Fibroblast of lung (primary cell): ENCODE measurements at places on chromosomes 11 and 22.
A peak's percentile ranks its signal among the peaks of the same experiment; 100 is the strongest.

GRCh38 chr11:78339945-78340344 lies 77.7 kb downstream of the GAB2 start:
- DNase-seq, result no peak

DNA sequence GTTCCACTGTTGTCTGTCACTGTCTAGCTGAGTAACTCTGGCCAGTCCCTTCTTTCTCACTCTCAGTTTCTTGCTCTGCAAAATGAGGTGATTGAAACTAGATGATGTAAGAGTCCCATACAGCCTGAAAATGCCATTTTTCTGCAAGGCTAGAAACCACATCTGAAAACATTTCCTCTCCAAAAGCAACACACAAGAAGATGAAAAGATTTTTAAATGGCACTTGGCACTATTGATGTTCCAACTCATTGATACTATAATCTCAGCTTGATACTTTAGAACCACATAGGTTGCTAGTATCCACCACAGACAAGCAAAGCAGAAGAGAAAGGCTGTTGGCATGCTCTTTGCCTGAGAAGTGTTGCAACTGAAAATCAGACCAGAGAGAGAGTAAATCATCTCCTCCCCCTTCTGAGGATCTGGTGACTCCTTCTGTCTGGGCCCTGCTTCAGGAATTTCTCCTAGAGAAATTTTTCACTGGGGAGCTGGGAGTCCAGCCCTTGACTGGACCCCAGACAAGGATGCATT lies 1217.9 kb downstream of the LRRC4C start:
- peak; percentile 8 for DNase-seq

DNA sequence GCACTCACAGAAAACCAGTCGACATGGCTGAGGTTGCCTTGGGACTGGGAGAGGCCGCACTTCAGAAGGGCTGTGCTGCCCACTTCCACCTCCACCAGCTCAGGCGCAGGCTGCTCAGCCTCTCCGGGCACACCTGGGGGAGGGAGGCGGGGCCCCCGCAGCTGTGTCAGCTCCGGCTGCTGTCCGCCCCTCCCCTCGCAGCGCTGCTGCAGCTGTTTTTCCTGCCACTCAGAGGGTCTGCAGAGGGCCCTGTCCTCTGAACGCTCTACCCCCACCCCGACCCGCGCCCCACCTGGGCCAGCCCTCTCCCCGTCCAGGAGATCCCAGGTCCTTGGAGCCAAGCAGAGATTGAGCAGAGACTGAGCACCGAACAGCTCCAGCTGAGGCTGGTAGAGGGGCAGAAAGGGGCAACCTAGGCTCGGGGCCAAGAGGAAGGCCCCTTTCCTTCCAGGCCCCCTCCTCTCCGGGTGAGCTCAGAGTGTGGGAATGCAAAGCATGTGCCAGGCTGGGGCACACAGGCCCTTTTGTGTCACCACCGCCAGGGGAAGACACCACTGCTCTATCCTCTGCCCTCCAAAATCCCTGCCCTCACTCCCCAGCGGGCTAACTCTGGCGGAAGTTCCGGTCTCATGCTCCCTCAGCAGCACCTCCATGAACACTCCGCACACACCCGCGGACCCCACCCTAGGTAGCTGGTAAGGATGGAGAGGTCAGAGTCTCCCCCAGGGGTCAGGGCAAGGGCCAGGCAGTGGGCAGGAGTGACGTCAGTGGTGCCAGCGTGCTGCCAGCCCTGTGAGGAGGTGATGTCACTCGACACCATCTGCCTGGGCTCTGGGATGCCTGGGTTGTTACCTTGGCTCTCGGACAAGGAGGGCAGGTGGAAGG lies 1.6 kb downstream of the MCAM start:
- peak; percentile 18 for DNase-seq

- DNase-seq, result no peak
Measured at GRCh38 chr22:39153220-39153717, 789 bp upstream of the CBX7 start.

DNA sequence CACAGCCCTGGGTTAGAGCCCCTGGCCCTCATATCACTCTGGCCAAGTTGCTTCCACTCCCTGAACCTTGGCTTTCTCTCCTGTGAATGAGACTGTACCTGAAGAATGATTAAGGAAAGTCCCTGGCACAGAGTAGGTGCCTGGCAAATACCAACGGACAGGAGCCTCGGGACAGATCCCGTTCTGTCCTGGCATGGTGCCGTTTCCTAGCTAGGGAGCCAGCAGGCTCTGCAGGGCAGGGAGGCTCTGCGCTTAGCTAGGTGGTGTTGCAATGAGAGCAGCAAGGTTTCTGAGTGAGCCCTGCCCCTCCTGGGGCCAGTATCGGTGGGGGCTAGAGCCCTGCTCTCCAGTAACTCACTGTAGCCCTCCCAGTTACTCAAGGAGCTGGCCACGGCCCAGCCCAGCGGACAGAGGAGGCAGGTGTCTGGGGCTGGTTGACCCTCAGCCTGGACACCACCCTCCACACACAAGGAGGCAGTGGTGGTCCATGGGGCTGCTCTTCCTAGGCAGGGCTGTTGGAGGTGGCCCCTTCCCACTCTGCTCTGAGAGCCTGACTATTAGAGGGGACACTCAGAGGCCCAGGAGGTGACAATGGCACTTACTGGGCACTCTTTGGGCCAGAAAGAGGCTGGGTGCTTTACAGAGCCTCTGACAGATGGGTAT lies 74.4 kb downstream of the NFAM1 start:
- DNase-seq, result no peak

DNA sequence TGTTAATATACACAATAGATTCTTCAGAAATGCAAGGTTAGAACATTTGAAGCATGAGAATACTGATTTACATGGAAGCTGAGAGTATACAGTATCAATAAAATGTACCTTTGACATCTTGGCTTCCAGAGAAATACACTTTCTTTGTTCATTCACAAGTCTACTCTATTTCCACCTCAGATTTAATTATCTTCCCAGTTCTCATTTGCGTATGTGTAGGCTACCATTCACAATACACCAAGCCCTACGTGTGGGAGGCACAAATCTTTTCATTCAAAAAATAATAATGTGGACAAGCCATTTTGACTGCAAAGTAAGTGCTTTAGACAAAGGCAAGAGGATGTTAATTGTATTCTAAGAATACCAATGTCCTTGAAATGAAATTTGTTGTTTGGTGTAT lies 132.7 kb upstream of the MTMR2 start:
- DNase-seq, result no peak

DNA sequence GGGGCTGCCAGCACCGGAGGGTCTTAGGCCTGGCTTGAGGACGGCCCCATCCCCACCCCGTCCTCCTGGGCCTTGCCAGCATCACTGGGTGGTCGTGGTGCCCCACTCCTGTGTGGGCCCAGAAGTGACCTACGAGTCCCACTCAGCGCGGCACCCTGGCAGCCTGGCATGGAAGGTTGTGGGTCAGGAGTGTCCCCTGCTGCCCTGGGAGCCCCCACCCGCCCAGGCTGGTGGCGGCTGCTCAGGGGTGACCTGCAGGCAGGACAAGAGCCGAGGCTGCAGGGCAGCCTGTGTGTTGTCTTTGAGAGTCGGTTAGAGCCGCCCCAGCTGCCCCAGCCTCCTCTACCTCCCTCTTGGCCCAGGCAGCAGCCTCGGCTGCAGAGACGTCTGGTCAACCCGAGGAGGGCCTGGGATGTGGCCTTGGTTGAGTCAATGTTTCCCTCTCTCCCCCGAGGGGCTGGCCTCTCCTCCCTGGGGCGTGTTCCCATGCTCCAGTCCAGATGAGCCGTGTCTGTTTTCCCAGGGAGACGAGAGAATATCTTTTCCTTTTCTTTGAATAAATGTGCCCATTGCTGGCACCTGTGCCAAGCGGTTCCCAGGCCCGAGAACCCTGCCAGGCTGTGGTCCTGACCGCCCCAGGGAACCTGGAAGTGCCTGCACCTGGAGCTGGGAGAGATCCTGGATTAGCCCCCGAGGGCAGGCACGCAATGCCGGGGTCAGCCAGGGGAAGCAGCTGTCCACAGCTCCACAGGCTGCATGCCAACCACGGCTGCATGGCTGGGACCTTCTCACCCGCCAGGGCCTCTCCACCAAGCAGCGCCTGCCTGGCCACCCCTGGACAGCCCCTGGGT lies 35.7 kb upstream of the MUC5AC start:
- no peak for DNase-seq

DNA sequence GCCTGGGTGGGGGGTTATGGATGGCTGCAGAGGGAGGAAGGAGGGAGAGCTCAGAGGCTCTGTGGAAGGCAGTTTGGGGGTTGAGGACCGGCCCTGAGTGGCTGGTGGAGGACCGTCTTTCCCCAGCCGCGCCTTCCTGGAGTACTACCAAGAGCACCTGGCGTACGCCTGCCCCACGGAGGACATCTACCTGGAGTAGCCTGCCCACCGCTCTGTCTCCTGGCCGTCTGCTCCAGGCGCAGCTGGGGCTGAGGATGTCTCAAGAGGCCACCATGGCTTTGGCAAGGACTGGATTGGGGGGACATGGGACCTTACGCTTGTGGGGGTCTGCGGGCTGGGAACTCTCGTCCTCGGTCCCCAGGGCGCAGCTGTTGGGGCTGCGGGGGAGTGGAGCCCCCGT lies 10.0 kb downstream of the MAPK8IP2 start:
- no peak for DNase-seq

GRCh38 chr11:3035333-3035732 lies 21.9 kb downstream of the CARS1 start:
- DNase-seq, result no peak

GRCh38 chr22:39219071-39220039 lies 25.4 kb downstream of the PDGFB start:
- no peak for DNase-seq

- no peak for DNase-seq
Measured at GRCh38 chr22:17418890-17419324, 49.6 kb downstream of the CECR2 start.

GRCh38 chr11:128610721-128611617 lies 23.6 kb upstream of the ETS1 start:
- no peak for DNase-seq

DNA sequence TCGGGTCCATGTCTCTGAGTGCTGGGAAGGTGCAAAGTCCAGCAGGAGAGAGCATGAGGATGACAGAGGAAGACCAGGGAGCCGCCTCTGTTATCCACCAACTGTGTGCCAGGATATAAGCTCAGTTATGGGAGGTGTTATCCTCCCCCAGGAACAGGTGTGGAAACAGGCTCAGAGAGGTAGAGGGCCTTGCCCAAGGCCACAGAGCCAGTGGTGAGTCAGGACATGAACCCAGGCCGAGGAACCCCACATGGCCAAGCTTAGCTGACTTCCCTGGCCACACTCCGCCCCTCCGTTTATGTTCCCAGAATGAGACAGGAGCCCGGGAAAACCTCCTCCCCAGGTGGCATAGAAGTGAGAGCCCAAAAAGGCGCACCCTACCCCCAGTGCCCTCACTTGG lies 50.3 kb downstream of the ISX start:
- DNase-seq, result no peak

DNA sequence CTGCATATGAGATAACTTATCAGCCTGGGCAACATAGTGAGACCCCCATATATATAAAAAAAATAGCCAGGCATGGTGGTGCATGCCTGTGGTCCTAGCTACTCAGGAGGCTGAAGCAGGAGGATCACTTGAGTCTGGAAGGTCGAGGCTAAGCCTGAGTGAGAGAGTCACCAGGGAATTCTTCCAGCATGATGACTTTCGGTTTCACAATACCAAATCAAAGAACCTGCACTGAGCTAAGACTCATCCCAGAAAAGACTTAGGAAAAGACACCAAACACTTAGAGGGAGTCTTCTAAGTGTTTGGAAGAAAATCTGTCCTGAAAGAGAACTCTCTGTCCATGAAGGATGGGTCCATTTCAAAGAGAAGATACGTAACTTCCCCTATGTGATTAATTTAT lies 12.7 kb downstream of the STK33 start:
- DNase-seq, result peak; percentile 5

DNA sequence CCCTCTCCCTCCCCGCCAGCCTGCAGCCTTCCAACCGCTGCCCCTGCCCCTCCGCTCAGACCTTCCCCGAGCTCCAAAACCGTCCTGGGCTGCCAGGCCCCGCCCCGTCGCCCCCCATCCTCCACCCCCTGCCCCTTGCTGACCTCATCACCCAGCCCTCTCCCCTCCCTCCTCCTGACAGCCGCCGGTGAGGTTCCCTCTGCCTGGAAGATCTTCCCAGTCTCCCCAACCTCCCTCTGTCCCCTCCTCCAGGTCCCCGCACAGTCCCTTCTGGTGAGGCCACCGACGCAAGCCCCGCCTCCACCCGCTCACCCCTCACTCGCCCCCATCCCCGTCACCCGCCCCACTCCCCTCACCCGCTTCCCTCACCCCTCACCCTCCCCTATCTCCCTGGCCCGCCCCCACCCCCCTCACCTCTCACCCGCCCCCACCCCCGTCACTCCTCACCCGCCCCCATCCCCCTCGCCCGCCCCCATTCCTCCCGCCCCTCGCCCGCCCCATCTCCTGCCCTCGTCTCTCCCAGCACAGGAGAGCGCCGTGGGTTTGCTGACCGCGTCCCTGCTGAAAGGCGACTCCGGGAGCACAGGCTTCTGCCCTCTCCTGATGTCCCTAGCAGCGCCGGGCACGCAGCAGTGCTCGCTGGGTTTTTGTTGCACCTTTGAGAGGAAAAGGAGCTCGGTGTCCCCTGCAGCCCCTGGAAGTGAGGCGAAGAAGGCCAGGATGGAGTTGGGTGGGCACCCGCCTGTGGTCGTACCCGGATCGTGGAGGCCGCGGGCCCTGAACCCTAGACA lies 16.4 kb upstream of the UPK3A start:
- DNase-seq, result no peak

GRCh38 chr11:87236368-87236767 lies 198.6 kb downstream of the TMEM135 start:
- no peak for DNase-seq

- no peak for DNase-seq
Measured at GRCh38 chr11:94786264-94787126, 18.3 kb downstream of the AMOTL1 start.

- peak; percentile 54 for DNase-seq
Measured at GRCh38 chr11:117328375-117329010, 839 bp downstream of the CEP164 start.

GRCh38 chr11:124123622-124124021 lies 8.4 kb downstream of the VWA5A start:
- DNase-seq, result no peak

- peak; percentile 35 for DNase-seq
Measured at GRCh38 chr11:101390539-101390938, 193.3 kb downstream of the TRPC6 start.

- DNase-seq, result no peak
Measured at GRCh38 chr11:124762105-124762623, at the start of gene ESAM. Gene ESAM (minus strand): TSS chr11:124762290. CDS start chr11:124762154, 136 bp downstream.

DNA sequence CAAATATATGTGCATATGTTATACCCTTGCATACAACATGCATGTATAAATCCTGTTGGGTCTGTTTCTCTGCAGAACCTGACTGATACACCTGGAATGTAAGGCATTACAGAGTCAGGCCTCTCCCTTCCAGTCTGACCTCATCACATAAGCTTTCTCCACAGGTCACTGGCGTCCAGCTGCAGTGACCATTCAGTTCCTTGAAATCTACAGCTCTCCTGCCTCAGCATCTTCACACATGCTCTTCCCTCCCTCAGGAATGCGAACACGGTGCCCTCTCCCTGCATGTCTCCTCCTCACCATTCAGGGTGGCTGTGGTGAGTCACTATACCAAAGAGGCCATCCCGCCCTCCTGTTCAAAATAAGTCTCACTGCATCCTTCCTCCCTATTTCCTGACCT lies 657.8 kb upstream of the B3GAT1 start:
- DNase-seq, result peak; percentile 12
